ENCODE measurements at places on chromosomes 4 and X. TPM values are rescaled to one million over a fixed set of nuclear protein-coding genes. Genes with fewer than 3 reads are reported as not detected.

Gene PPP4R3C
- polyA plus RNA-seq: not detected

Gene MSX1
- polyA plus RNA-seq: 0.76 TPM

Gene DKK2
- polyA plus RNA-seq: 1.7 TPM

Gene OTC
- not detected for polyA plus RNA-seq

Gene KCNE5
- 4.8 TPM for polyA plus RNA-seq

Gene TIGD4
- polyA plus RNA-seq: 3.1 TPM

Gene ATP8A1
- polyA plus RNA-seq: 40.0 TPM

Gene CPE
- 124 TPM for polyA plus RNA-seq

Gene TRIM75
- polyA plus RNA-seq: 0.10 TPM

Gene ASB9
- polyA plus RNA-seq: 13.3 TPM

Gene G3BP2
- 205 TPM for polyA plus RNA-seq

Gene EPGN
- 1.1 TPM for polyA plus RNA-seq

Gene HSD17B11
- 64.7 TPM for polyA plus RNA-seq

Gene FHDC1
- 4.6 TPM for polyA plus RNA-seq

Gene VCX
- not detected for polyA plus RNA-seq

Gene STS
- polyA plus RNA-seq: 6.5 TPM

Gene RTL9
- 0.22 TPM for polyA plus RNA-seq

Gene SUPT20HL2
- not detected for polyA plus RNA-seq

Gene TMSB15A
- polyA plus RNA-seq: 80.4 TPM

Gene RNF212
- 17.9 TPM for polyA plus RNA-seq

Gene MAGEA2B
- not detected for polyA plus RNA-seq

Gene NR3C2
- 16.2 TPM for polyA plus RNA-seq

Gene IGSF1
- polyA plus RNA-seq: 23.0 TPM

Gene VSIG4
- polyA plus RNA-seq: 5.7 TPM

Gene AGA
- 44.7 TPM for polyA plus RNA-seq

Gene COX7B2
- polyA plus RNA-seq: not detected

Gene FAM9B
- 0.25 TPM for polyA plus RNA-seq

Gene XK
- 1.1 TPM for polyA plus RNA-seq

Gene POLN
- polyA plus RNA-seq: 6.6 TPM

Gene TREX2
- 0.37 TPM for polyA plus RNA-seq

Gene ADGRL3
- polyA plus RNA-seq: 31.1 TPM

Gene CCDC149
- polyA plus RNA-seq: 19.7 TPM

Gene CPZ
- 18.9 TPM for polyA plus RNA-seq

Gene TSPAN7
- polyA plus RNA-seq: 37.9 TPM

Gene WAS
- polyA plus RNA-seq: 2.6 TPM

Gene PSAPL1
- not detected for polyA plus RNA-seq

Gene TCEAL2
- 27.1 TPM for polyA plus RNA-seq

Gene CNOT6L
- 38.4 TPM for polyA plus RNA-seq

Gene BEX5
- polyA plus RNA-seq: 12.9 TPM

Gene SLIT2
- polyA plus RNA-seq: 56.6 TPM

Gene DMRTC1
- polyA plus RNA-seq: not detected

Gene MAGEE1
- 5.9 TPM for polyA plus RNA-seq

Gene TMPRSS11D
- polyA plus RNA-seq: 0.13 TPM

Gene HELQ
- polyA plus RNA-seq: 17.0 TPM

Gene USP17L18
- polyA plus RNA-seq: not detected

Gene TLR1
- polyA plus RNA-seq: 4.3 TPM

Gene BCORL1
- polyA plus RNA-seq: 16.6 TPM

Gene SOWAHD
- 0.38 TPM for polyA plus RNA-seq

Gene ZBED1
- polyA plus RNA-seq: 40.9 TPM

Gene FAM184B
- 0.85 TPM for polyA plus RNA-seq

Gene RRH
- polyA plus RNA-seq: 1.4 TPM

Gene CETN2
- polyA plus RNA-seq: 109 TPM

Gene SPANXN4
- not detected for polyA plus RNA-seq

Gene CXorf49
- polyA plus RNA-seq: not detected
